Mesangial cell (primary cell): ENCODE measurements at places on chromosomes 1 and 21. TPM values are rescaled to one million over a fixed set of nuclear protein-coding genes. Genes with fewer than 3 reads are reported as not detected.

The HES3 gene
- not detected in 2 replicates for total RNA-seq

The PLA2G2A gene
- total RNA-seq: not detected in 2 replicates

The S100A16 gene
- total RNA-seq: 433 and 734 TPM in 2 replicates

The HPDL gene
- 3.0 and 8.3 TPM in 2 replicates for total RNA-seq

The RXRG gene
- total RNA-seq: not detected in 2 replicates

The CGN gene
- total RNA-seq: 2.0 and 5.2 TPM in 2 replicates

The INPP5B gene
- 15.0 and 17.3 TPM in 2 replicates for total RNA-seq

The NPR1 gene
- total RNA-seq: 4.7 and 74.3 TPM in 2 replicates

The OSCP1 gene
- 7.5 and 12.0 TPM in 2 replicates for total RNA-seq

The GSTM2 gene
- total RNA-seq: 3.7 and 20.5 TPM in 2 replicates

The C1orf116 gene
- total RNA-seq: 1.3 and 2.4 TPM in 2 replicates

The PRAMEF14 gene
- total RNA-seq: not detected in 2 replicates

The CR1L gene
- total RNA-seq: not detected in 2 replicates

The WNT3A gene
- not detected in 2 replicates for total RNA-seq

The KDF1 gene
- total RNA-seq: 1.6 and 3.4 TPM in 2 replicates

The CDC7 gene
- 2.9 and 9.9 TPM in 2 replicates for total RNA-seq

The EVI5 gene
- 10.6 and 22.2 TPM in 2 replicates for total RNA-seq

The TMEM54 gene
- total RNA-seq: 109 and 130 TPM in 2 replicates

The SH2D1B gene
- total RNA-seq: not detected in 2 replicates

The GABPA gene
- total RNA-seq: 8.4 and 10.4 TPM in 2 replicates

The SPRR4 gene
- not detected in 2 replicates for total RNA-seq

The LPAR3 gene
- total RNA-seq: 0.16 and 0.25 TPM in 2 replicates

The NUDT4B gene
- total RNA-seq: 15.0 and 15.6 TPM in 2 replicates

The RORC gene
- under 0.01 TPM in 1 of 2 replicates, not detected in the other for total RNA-seq

The FAM43B gene
- 0.16 and 0.51 TPM in 2 replicates for total RNA-seq

The MAGOH gene
- 15.1 and 28.7 TPM in 2 replicates for total RNA-seq

The SYT14 gene
- 2.6 and 8.0 TPM in 2 replicates for total RNA-seq

The CNR2 gene
- not detected in 2 replicates for total RNA-seq

The PPCS gene
- total RNA-seq: 80.3 and 135 TPM in 2 replicates

The CCDC17 gene
- total RNA-seq: under 0.01 and 0.89 TPM in 2 replicates

The DIPK1A gene
- 1.0 and 1.6 TPM in 2 replicates for total RNA-seq

The ANGPTL1 gene
- total RNA-seq: not detected in 2 replicates

The KIF26B gene
- 2.6 and 17.5 TPM in 2 replicates for total RNA-seq

The SLC35D1 gene
- 5.1 and 7.7 TPM in 2 replicates for total RNA-seq

The EIF2D gene
- 39.1 and 56.4 TPM in 2 replicates for total RNA-seq

The GIPC2 gene
- 0.25 and 0.49 TPM in 2 replicates for total RNA-seq

The HAPLN2 gene
- 0.25 TPM in 1 of 2 replicates, not detected in the other for total RNA-seq

The UTS2 gene
- total RNA-seq: not detected in 2 replicates

The ZNF695 gene
- total RNA-seq: 0.76 and 8.6 TPM in 2 replicates

The LDLRAD2 gene
- total RNA-seq: under 0.01 and 0.13 TPM in 2 replicates

The CYP4Z1 gene
- not detected in 2 replicates for total RNA-seq

The THEM4 gene
- 11.6 and 14.1 TPM in 2 replicates for total RNA-seq

The DVL1 gene
- 78.8 and 134 TPM in 2 replicates for total RNA-seq

The GBP6 gene
- not detected in 2 replicates for total RNA-seq

The SUMO3 gene
- total RNA-seq: 51.8 and 69.6 TPM in 2 replicates

The VAV3 gene
- 1.3 and 5.2 TPM in 2 replicates for total RNA-seq

The HORMAD1 gene
- total RNA-seq: not detected in 2 replicates

The FCAMR gene
- total RNA-seq: not detected in 2 replicates

The ATP6V1G3 gene
- not detected in 2 replicates for total RNA-seq

The RAB3B gene
- 41.2 and 64.4 TPM in 2 replicates for total RNA-seq
